ENCODE measurements at places on chromosomes 2 and 18.

GRCh38 chr2:177403838-177404237 is 11.3 kb downstream of the AGPS start:
- DNase-seq: no peak

DNA sequence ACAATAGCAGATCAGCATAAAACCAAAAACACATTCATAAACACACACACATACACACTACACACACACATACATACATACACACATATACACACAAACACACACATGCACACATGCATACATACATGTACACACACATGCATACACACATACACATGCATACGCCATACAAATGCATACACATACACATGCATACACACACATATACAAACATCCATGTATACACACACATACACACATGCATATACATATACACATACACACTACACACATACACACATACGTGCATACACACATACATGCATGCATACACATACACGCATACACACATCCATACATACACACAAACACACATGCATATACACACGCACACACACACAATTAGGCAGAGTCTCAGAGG is 490.1 kb downstream of the TNS1 start:
- no peak for DNase-seq

DNA sequence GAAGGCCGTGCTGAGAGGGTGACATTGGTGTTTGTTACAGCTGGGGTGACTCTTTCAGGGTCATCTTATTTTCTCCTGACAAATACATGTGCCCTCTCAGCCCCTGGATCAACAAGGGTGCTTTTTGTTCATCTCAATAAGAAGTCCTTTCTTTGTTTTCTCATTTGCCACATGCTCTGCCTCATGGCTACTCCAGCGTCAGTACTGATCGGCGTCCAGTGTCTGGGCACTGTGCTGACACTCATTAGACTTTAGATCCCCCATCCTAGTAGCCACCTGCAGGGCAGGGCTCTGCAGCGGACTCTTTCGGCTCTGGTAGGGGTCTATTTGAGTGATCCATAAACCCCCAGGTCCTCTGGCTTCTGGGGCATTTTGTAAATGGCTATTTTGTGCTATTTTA is 38.4 kb downstream of the NPPC start:
- no peak for DNase-seq

DNA sequence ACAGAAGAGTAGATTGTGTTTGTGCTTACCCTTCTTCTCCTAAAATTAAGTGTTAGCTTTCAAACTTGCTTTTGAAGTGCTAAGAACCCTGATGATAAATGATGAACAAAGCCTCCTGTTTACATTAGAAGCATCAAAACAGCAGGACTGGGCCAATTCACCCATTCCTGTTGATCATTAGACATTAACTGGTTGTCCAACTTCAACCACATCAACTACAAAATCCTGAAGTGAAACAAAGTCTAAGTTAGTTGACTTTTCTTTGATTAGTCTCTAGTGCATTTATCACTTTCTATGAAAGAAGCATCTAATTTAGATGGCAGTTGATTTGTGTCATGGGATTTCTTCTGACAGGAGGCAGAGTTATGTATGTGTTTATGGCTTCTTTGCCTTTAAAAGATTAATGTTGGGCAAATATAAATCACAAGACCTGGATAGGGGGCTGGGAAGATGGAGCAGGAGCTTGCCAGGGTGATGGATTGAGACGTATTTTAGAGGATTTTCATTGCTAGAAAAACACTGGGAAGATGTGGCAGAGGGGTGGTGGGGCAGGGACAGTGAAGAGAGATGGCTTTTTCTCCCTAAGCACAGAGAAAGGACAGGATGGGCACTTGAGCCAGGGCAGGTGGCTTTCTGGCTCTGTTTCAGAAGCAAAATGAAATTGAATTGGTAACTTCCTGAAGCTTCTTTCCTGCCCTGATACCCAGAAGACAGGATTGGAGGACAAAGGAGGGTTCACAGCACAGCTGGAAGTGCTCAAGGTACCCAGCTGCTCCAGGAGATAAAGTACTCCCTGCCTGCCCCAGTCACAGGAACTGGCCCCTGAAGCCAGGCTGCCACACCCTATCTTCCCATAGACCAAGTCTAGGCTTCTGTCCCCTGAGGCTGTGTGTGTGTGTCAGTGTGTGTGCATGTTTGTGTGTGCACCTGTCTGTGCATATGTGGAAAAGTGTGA is 20.5 kb downstream of the GYPC start:
- no peak for DNase-seq

DNA sequence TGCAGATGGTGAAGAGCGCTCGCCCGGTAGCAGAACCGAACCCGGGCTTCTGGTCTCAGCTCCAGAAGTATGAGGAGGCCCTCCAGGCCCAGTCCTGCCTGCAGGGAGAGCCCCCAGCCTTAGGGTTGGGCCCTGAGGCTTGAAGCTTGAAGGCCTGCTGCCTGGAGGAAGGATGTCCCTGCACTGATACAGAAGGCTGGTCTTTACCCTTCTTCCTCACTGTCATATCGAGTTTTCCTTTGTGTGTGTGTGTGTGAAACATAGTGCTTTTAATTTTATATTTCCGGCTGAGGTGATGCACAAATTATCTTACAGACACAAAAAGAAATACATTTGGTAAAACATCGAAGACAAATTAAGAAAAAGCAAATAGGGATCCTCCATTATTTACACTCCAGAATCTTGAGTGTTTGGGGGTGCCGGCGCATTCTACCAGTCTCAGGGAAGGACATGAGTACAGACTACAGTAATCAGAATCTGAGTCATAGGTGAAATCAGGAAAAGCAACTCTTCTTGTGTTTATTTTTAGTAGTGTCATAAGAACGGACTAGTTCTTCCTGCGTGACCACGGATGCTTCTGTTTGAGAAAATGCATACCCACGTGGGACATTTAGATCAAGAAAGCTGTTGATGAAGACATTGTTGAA is 1.3 kb downstream of the DUSP28 start:
- DNase-seq: peak; percentile 53

Measured in CD4-positive, alpha-beta T cell treated with Interleukin-17A for 4 hours (primary cell).